Sciatic nerve (tissue), 2 donors: ENCODE measurements at places on chromosomes 16 and 17. TPM values are rescaled to one million over a fixed set of nuclear protein-coding genes. Genes with fewer than 3 reads are reported as not detected.

DNA sequence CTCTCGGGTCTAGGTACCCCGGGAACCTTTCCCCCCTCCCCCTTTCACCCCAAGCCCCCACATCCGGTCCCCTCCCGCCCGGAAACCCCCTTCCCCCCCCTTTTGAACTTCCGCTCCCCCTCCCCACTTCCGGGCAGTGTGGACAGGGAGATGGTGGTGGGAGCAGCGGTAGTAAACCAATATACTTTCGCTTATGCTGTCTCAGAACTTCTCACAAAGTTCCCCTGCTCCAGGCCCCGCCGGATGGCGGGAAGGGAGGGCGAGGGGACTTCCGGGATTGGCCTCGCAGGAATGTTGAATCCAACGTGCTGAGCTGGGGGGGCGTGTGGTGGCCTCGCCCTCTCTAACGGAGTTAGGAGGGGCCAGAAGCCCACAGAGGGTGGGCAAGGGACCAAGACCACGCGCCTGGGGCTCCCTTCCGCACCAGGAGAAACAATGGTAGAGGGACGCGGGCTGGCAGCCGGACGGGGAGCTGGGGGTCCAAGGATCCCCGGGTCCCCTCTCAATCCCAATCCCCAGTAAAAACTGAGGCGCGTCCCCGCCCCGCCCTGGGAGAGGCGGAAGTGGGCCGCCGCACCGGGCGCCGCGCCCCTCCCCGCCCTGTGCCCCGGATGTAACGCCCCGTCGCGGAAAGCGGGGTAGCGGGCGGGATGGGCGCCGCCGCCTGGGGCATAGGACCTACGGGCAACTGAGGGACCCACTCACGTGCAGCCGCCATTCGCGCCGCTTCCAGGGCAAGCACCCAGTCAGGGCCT lies 742 bp downstream of the PFN1 start:
- peak; percentile 77 for DNase-seq

- peak; percentile 77 for DNase-seq
Measured at GRCh38 chr17:50816771-50817751, 18.3 kb upstream of the WFIKKN2 start.

DNA sequence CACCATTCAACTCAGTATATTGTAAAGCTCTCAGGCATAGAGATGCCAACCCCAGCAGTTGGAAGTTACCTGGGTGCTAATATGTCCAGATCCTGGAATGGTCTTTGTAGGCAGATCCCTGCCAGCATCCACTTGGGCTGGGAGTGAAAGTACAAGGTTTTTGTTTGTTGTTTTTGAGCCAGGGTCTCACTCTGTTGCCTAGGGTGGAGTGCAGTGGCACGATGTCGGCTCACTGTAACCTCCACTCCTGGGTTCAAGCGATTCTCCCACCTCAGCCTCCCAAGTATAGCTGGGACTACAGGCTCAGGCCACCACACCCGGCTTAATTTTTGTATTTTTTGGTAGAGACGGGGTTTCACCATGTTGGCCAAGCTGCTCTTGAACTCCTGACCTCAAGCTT lies 177.6 kb downstream of the IRF8 start:
- no peak for DNase-seq

DNA sequence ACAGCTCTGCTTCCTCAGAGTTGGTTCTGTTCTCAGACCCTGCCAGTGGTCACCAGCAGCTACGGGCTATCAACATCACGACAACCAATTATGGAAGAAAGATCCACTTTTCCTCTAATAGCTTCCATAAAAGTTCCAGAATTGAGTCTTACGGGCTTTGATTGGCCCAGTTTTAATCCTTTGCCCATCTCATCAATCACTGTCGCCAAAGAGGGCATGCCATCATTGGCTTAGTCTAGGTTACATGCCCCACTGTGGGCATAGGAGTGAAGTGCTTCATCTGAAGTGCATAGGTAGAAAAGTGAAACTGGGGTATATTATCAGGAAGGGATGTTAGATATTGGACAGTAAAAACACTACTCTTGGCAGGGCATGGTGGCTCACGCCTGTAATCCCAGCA lies 76.6 kb upstream of the DHX40 start:
- DNase-seq: no peak

DNA sequence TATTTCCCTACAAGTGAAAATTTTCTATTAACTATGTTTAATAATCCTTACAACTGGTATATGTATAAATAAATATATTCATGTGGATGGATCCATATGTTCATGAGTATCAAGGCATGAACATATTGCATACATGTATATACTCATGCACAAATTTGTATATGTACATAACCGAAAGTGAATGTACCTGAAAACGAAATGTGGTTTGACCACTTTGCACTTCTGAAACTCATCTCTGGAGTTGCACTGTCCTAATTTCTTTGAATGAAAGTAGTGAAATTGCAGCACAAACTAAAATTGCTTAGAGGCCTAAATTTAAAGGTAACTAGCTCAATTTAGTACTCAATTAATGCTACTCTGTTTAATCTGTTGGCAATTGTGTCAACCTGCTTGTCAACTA lies 27.4 kb upstream of the GNAO1 start:
- DNase-seq: no peak

The TM4SF5 gene
- not detected for total RNA-seq

The HYDIN gene
- 3.4 TPM for total RNA-seq

The CDYL2 gene
- total RNA-seq: 5.7 TPM

The G6PC1 gene
- total RNA-seq: not detected

The PFN1 gene
- total RNA-seq: 234 TPM
